ENCODE measurements at places on chromosomes 11 and 22.
A peak's percentile ranks its signal among the peaks of the same experiment; 100 is the strongest.

- DNase-seq = no peak
These were observed 27.6 kb upstream of the TOLLIP start for GRCh38 chr11:1336836-1337646.

DNA sequence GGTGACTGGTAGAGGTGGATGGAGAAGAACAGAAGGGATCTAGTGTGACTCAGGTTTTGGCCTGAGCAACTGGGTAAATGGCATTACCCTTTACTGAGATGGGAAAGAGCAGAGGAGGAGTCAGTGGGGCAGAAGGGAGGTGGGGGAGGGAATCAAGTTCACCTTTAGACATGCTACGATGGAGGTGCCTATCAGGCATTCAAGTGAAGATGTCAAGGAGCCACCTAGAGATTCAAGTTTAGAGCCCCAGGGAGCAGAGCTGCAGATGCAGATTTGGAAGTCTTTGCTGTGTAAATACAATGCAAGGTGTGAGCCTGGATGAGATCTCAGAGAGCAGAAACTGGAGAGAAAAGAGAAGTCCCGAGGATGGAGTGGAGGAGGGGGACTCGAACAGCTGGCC is 979 bp upstream of the MOGAT2 start:
- DNase-seq = no peak

- no peak for DNase-seq
These were observed 32.3 kb upstream of the SORL1 start for GRCh38 chr11:121419836-121420235.

GRCh38 chr11:67409781-67410368 is 5.6 kb upstream of the CARNS1 start:
- no peak for DNase-seq

GRCh38 chr11:116750070-116750718 is 22.6 kb downstream of the BUD13 start:
- DNase-seq = no peak

DNA sequence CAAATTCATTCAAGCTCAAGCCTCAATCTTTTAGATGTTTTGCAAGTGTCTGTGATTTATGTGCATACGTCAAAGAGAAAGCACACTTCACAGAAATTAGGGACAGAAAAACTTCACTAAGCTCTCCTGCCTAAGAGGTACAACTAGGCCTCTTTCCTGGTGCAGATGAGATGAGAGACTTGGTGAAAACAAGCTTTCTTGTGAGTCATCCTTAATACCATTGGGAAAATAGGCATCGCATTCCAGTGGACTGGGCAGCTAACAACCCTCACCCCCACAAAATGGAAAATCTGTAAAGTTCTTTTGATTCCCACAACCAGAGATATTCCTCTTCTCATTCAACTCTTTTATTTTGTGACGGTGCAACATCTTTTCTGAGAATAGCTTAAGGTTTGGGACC is 1110.4 kb upstream of the CCDC90B start:
- DNase-seq = no peak

- no peak for DNase-seq
These were observed 154.4 kb downstream of the ETS1 start for GRCh38 chr11:128432926-128433325.

- no peak for DNase-seq
These were observed 190.9 kb downstream of the KIRREL3 start for GRCh38 chr11:126809514-126810289.

DNA sequence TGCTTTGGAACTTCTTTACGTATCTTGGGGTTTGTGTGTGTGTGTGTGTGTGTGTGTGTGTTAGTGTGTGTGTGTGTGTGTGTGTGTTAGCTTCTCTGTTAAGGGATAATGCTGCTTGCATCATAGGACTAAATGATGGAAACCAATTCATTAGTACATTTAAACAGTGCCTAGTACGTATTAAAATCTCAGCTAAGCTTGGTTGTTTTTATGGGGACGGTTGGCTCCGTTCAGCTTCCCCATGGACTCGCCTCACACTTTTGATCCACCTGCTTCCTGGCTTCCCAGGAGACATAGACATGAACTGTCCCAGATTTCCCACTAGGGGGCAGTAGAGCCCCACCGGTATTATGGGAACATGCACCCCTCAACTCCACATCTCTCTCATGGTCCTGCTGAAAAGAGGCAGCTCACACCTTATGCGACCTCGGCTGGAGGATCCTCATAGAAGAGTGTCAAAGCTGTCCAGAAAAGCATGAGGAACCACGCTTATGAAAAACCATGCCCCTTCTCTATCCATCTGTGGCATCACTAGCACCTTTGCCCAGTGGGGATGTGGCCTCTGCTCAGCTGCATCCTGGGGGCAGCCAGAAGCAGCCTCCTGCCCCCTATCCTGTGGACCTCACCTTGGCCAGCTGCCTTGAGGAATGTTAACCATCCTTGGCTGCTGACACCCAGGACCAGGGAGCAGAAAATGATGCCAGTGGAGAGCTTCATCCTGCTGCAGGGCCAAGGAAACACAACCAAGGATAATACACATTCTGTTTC is 9.7 kb upstream of the SAAL1 start:
- peak; percentile 64 for DNase-seq

DNA sequence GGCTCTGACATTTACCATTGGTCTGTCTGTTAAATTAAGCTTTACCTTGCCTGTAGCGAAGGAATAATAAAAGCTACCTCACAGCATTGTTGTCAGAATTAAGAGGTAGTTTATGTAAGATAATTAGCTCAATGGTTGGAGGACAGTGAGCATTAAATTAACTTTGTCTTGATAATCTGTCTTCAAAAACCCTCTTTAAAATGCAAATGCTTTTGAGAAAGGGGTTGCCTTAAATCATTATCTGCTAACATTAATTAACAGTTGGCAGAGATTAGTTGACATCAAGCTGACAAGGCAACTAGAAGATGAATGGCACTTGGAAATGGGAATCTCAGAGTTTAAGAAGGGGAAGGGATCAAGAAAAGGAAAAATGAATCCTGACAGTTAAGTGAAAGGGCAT is 761.1 kb upstream of the ARHGAP42 start:
- DNase-seq = no peak

GRCh38 chr11:63635762-63636465 is 21.7 kb upstream of the PLAAT3 start:
- DNase-seq = peak; percentile 61

DNA sequence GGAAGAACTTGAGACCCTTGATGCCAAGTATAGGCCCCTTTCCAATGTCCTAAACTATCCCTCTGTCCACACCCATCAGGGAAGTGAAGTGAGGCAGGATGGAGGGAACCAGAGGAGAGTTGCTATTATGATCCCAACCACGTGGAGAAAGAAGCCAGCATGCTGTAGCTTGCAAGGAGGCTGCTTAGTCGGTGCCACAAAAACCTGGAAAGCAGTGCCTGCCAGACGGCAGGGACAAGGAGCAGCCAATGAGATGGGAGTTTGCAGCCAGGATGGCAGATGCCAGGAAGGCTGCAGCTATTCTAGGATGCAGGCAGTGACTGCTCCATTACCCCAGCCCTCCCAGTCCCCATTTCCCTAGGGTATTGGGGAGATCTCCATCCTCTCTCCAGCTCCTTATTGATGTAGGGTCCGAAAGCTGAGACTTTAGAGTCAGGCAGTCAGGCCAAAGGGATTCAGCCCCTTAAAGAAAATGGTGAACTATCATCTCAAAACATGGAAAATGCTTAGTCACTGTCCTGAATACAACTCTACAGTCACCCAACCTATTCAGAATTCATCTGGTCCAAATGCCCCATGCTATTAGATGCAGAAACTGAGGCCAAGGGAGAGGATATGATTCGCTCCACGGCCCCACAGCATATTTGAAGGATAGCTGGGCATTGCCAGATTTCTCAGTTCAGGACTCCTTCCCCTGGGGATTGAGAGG is 18.4 kb upstream of the LRRC55 start:
- no peak for DNase-seq

- no peak for DNase-seq
These were observed 683.4 kb downstream of the TBC1D22A start for GRCh38 chr22:47445716-47446290.
